ENCODE measurements at places on chromosomes 7 and 10.

DNA sequence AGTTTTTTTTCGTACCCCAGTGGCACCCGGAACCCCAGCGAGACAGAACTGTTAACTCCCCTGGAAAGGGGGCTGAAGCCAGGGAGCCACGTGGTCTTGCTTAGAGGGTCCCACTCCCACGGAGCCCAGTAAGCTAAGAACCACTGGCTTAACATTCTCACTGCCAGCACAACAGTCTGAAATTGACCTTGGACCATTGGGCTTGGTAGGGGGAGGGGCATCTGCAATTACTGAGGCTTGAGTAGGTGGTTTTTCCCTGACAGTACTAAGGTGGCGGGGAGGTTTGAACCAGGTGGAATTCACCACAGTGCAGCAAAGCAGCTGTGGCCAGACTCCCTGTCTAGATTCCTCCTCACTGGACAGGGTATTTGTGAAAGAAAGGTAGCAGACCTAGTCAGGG lies 196.5 kb downstream of the ADK start:
- DNase-seq = no peak

GRCh38 chr7:100687751-100688300 lies 6.2 kb downstream of the GIGYF1 start:
- DNase-seq = no peak

DNA sequence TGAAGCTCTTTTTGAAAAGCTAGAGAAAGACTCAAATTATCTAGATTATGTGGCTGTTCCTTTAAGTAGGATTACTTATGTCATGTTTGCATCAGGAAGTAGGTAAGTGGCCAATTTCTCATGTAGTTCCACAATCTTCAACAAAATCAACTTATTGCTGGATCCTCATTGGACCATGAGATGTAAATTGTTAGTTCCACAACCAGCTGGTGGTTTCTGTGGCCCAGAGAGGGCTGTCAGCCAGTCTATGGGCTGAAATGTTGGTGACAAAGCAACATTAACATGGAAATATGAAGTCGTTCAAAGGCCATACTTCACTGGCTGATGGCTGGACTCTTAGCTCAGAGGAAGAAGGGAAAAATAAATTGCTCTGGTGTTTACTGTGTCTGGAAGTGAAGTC lies 157.9 kb downstream of the PLXDC2 start:
- no peak for DNase-seq

DNA sequence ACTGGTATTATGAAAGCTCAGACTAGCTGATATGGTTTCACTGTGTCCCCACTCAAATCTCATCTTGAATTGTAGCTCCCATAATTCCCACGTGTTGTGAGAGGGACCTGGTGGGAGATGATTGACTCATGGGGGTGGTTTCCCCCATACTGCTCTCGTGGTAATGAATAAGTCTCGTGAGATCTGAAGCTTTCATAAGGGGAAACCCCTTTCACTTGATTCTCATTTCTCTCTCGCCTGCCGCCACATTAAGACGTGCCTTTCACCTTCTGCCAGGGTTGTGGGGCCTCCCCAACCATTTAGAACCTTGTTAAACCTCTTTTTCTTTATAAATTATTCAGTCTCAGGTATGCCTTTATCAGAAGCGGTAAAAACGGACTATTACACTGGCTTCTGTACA lies 40.3 kb downstream of the COL13A1 start:
- no peak for DNase-seq

DNA sequence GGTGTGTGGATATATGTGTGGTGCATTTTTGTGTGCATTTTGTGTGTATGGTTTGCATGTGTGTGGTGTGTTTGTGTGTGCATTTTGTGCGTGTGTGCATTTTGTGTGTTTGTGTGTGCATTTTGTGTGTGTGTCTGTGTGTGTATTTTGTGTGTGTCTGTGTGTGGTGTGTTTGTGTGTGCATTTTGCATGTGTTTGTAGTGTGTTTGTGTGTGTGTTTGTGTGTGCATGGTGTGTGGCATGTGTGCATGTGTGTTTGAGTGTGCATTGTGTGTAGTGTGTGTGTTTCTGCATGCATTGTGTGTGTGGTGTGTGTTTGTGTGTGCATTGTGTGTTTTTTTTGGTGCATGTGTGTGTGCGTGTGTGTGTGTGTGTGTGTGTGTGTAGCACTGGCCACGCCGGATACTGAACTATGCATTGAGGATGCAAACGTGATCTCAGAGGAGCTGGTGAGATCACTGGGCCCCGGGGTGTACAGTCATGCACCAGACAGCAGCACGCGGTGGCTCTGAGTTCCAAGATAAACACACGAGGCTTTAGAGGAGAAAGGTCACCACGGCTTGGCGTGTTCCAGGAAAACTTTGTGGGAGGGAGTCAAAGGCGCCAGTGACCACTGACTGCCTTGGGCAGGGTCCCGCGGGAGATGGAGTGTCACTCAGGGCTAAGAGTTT lies 106.6 kb upstream of the SHH start:
- DNase-seq = no peak

- no peak for DNase-seq
Observed at GRCh38 chr7:111919631-111920179, 286.5 kb downstream of the DOCK4 start.

- DNase-seq = no peak
Observed at GRCh38 chr7:85883-86515, 106.4 kb upstream of the FAM20C start.

DNA sequence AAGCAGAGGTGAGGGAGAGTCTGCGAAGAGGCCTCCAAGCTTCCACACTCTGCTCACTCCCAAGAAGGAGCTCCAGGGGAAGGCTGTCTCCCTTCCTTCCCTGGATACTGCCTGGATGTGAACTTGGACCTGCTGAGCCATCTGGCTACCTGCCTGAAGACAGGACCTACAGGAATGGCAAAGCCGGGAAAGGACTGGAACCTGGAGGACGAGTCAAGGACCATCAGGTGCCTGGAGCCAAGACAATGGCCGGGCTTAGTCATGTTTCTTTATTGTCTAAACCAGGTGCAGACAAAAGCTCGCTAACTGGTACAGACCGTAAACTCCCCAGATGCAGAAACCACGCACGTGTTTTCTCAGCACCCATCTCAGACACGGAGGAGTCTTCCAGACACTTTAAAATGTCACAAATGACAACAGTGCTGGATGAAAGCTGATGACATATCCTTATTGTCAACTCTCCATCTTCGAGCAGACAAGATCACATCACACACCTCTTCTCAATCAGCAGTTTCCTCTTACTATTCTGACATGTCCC lies 12.1 kb downstream of the ASB13 start:
- no peak for DNase-seq

DNA sequence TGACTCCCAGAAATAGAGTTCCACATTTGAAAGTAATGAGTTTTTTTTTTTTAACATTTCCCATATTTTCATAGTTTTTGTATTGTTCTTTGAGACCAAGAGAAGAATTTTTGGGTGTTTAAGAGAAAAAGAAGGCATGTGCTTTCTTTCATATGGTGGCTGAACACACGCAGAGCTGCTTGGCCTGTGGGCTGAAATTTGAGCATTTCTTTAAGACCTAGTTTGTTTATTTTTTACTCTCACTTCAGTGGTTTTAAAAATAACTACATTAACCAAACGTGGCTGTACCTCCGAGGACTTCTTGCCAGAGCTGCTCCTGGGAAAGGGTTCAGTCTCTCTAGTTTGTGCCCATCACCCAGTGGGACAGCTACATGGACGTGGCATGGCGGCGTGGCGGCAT lies 58.3 kb downstream of the INPP5A start:
- DNase-seq = no peak

DNA sequence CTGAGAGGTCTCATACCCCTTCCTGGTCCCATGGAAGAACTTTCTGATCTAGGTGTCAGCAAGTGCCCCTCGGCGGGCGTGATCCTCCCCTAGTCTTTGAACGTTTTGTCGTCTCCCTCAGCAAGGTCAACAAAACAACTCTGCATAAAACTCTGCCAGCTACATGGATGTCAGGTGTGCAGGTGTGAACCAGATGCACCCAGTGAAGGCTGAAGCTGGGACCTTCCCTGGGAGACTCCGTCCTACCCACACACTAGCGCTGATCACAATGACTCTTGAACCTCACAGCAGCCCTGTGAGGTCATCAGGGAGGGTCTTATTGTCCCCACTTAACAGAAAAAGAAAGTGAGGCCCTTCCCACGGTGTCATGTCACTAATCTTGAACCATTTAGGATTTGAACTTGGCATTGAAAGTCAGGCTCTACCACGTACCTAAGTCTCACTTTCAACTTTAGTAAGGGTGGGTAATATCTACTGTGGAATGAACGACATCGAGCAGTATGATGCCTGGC lies 68.1 kb downstream of the VSTM4 start:
- DNase-seq = no peak

- DNase-seq = no peak
Observed at GRCh38 chr10:84903320-84903719, 574.9 kb downstream of the CCSER2 start.

- no peak for DNase-seq
Observed at GRCh38 chr7:20591058-20591457, 24.4 kb upstream of the ABCB5 start.

- DNase-seq = peak; percentile 78
Observed at GRCh38 chr7:2729893-2730716, 42.1 kb downstream of the AMZ1 start.

GRCh38 chr7:69756235-69756634 lies 158.0 kb downstream of the AUTS2 start:
- no peak for DNase-seq

DNA sequence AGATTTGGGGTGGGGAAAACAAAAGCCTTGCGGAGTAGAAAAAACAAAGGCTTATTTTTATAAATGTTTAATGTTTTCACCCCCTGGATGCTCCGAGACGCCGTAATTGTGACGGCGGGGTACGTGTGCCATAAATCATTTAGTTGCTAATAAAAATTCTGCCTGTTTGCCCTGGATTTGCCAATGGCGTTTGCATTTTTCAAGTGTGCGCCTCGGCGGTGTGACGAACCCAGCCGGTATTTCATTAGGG lies 2.5 kb upstream of the TNRC18 start:
- DNase-seq = no peak

DNA sequence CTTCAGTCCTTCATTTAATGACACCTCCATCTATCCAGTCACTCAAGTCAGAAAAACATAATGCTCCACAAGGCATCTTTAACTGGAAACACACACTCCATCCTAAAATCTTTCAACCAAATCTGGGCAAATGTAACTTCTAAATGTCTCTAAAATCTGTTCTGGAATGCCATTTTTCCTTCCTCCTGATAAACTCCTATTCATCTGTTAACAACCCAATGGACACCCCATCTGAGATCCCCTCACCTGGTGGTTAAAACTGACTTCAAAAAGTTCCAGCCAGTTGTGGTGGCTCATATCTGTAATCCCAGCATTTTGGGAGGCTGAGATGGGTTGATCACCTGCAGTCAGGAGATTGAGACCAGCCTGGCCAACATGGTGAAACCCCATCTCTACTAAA lies 78.7 kb downstream of the ARHGAP21 start:
- no peak for DNase-seq

- no peak for DNase-seq
Observed at GRCh38 chr7:65382452-65382851, 8.8 kb downstream of the ZNF92 start.

GRCh38 chr10:14953424-14954000 lies 384 bp downstream of the DCLRE1C start:
- no peak for DNase-seq

DNA sequence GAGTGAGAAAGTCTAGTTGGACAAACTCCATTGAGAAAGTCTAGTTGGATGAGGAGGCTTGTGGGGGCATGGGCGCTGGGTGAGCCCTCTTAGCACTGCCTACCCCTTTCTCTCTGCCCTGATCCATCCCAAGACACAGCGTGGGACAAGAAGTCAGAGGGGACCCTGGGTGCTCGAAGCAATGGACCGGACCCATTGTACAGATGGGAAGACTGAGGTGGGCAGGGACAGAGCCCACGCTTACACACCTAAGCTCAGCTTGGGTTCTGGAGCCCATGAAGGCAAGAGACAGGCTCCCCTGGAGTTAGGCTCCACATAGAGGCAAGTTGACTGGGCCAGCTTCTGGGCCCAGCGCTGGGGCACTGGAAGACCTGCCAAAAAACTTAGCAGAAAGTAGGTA lies 126.8 kb upstream of the TNRC18 start:
- no peak for DNase-seq

- no peak for DNase-seq
Observed at GRCh38 chr7:54354436-54354835, 187.7 kb upstream of the VSTM2A start.

DNA sequence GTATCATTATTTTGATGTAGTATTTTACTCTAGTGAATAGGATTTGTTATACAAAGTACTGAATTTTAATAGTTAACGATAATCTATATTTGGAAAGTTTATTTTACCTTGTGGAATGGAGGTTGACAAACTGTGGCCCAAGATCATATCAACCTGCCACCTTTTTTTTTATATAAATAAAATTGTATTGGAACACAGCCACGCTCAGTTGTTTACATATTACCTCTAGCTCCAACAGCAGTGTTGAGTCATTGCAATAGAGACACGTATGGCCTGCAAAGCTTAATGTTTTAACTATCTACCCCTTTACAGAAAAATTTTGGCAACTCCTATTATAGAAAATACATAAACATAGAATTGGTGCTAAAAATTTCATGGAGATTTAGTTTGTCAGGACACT lies 239.3 kb downstream of the THSD7A start:
- DNase-seq = no peak

- no peak for DNase-seq
Observed at GRCh38 chr10:113033991-113034390, 83.9 kb downstream of the TCF7L2 start.

- no peak for DNase-seq
Observed at GRCh38 chr10:72056113-72056512, 32.2 kb downstream of the SPOCK2 start.

DNA sequence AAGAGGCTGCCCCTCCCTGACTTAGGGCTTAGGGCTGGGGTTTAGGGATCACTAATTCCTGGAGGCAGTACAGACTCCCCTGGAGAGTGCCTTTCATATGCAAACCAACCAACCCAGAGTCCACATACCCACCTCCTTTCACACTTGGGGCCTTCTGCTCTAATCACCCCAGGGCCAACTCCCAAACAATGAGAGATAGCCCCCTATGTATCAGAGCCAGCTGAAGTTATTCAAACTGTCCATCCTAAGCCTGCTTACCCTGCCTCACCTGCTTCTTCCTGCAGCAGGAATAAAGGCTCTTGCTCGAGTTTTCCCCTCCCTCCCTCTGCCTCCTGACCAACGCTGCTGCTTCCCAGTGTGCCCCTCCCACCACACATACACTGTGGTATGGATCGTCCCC lies 51.8 kb upstream of the SLC35G1 start:
- no peak for DNase-seq

GRCh38 chr7:55474944-55475854 lies 97.1 kb downstream of the VOPP1 start:
- DNase-seq = no peak

GRCh38 chr10:126398383-126398743 lies 10.1 kb upstream of the ADAM12 start:
- DNase-seq = no peak

All from amygdala (tissue), 56 donors.